ENCODE measurements at places on chromosomes 7 and 10. TPM values are rescaled to one million over a fixed set of nuclear protein-coding genes. Genes with fewer than 3 reads are reported as not detected.
A peak's percentile ranks its signal among the peaks of the same experiment; 100 is the strongest.

GRCh38 chr7:158313931-158314330 is 273.7 kb downstream of the PTPRN2 start:
- peaks cover 6% of the 10 kb centered on the region for H3K27me3 ChIP-seq
- no peak for DNase-seq
- no peak overlapping the region for H3K27ac ChIP-seq
- no peaks in the 10 kb centered on the region for H3K4me1 ChIP-seq

DNA sequence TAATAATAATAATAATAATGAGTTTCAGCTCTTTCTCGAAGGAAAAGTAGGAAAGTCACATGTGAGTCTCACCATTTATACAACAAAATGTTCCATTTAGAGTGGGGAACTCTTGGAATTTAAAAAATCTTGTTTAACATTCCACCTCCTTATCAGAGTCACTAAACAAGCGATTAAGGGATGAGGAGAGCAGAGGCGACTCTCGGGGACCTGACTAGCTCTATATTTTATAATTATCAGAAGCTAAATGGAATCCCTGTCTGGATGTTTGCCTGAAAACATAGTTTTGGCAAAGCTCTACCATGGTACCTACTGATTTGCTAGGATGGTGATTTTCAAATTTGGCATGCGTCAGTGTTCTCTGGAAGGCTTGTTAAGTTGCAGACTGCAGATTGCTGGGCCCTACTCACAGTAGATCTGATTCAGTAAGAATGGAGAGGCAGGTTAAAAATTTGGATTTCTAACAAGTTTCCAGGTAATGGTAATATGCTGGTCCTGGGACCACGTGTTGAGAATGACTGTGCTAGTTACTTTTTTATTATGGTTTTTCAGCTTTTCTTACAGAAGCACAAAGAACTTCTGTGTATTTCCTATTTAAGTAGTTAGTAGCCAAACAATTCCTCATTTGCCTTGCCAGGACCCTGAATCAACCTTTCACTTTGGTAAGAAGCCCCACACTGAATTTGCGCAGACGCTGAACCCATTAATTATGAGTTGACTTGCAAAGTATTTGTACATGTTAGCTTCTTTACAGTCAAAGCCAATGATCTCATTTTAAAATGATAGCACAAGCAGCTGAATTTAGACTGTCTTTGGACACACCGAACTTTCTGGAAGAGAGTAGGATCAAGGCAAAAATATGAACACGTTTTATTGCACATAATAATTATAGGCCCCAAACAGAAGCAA is 39.5 kb downstream of the CPED1 start:
- H3K4me3 ChIP-seq, result no peak overlapping the region
- no peaks in the 10 kb centered on the region for H3K36me3 ChIP-seq
- H3K27ac ChIP-seq, result no peak overlapping the region
- H3K27me3 ChIP-seq, result peaks cover 3% of the 10 kb centered on the region
- peaks cover 7% of the 10 kb centered on the region for H3K4me1 ChIP-seq
- DNase-seq, result no peak

- H3K4me1 ChIP-seq, result no peaks in the 10 kb centered on the region
- no peak overlapping the region for H3K4me3 ChIP-seq
- H3K27ac ChIP-seq, result no peak overlapping the region
- no peaks in the 10 kb centered on the region for H3K36me3 ChIP-seq
- DNase-seq, result no peak
Measured at GRCh38 chr7:151905766-151906165, 28.9 kb upstream of the PRKAG2 start.

DNA sequence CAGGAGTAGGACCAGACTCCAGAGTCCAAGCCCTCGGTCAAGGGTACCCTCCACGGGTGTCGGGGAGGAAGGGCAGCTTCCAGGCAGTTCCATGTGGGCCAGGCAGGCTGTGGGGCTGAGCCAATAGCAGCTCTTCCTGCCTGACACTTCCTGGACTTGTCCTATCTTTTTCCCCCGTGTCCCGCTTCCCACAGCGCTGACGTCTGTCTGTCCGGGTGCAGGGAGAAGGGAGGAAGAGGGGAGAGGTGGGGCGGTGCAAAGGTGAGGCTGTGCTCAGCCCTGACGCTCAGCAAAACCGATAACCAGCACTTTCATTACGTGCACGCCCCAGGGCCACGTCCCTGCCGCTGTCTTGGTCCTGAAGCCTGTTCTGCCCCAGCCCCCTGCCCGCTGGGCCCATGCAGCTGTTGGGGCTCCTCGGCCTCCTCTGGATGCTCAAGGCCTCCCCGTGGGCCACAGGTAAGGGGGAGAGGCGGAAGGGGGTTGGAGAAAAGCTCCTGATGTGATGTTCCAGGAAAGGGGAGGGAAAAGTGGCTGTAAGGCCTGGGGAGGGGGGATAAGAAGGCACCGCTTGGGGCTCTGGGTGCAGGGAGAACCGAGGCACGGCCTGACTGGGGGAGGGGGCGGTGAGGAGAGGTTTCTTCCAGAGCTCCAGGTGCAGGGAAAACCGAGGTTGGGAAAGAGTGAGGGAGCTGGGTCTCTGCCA is at the start of gene MUC3A:
Gene MUC3A, plus strand, starts transcription at position 308 of the 706 bp plus-strand sequence. Its CDS starts 91 bp downstream, at position 399.
- H3K4me1 ChIP-seq, result no peaks in the 10 kb centered on the region
- H3K4me3 ChIP-seq, result no peak within 1 kb of the TSS
- no peaks in the 10 kb centered on the region for H3K36me3 ChIP-seq
- no peak for DNase-seq
- peaks cover 9% of the 10 kb centered on the region for H3K27me3 ChIP-seq

DNA sequence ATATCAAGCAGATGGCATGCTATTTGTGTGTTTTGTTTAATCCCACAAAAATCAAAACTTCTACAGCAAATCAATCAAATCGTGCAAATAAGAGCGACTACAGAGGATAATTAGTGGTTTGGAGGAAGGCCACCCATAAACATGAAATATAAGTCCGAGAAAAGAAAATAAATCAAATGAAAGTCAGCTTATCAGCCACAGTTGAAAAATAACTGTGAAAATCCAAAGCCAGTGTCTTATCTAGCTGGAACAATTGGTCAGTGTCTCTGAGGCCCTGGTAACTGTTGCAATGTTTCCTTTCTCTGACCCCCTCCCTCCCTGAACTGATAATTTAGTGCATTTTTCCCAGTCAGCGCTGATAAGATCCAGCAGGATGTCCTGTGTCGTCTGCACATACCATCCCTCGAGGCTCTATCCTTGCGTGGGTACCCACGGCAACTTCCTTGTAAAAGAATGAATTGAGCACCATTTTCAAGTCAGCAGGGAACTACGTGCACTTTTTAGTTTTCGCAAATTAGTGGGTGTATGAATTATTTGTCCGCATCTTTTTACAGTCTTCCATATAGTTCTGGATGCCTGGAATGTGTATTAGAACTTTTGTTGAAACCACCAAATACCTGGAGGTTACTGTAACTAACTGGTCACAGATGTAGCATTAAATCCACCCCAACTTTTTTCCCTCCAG is 10.8 kb upstream of the JCAD start:
- no peaks in the 10 kb centered on the region for H3K36me3 ChIP-seq
- peaks cover 28% of the 10 kb centered on the region for H3K27me3 ChIP-seq
- DNase-seq, result no peak
- no peaks in the 10 kb centered on the region for H3K4me1 ChIP-seq
- H3K27ac ChIP-seq, result no peak overlapping the region
- no peak overlapping the region for H3K4me3 ChIP-seq

- H3K4me1 ChIP-seq, result no peaks in the 10 kb centered on the region
- no peak overlapping the region for H3K4me3 ChIP-seq
- H3K27me3 ChIP-seq, result peaks cover 2% of the 10 kb centered on the region
- H3K27ac ChIP-seq, result no peak overlapping the region
- no peak for DNase-seq
Measured at GRCh38 chr7:69717221-69717620, 118.9 kb downstream of the AUTS2 start.

- DNase-seq, result peak; percentile 83
- H3K4me1 ChIP-seq, result peaks cover 4% of the 10 kb centered on the region
- H3K4me3 ChIP-seq, result no peak overlapping the region
- H3K27ac ChIP-seq, result no peak overlapping the region
Measured at GRCh38 chr10:110556969-110557601, 10.4 kb upstream of the SMC3 start.

GRCh38 chr10:11326241-11326640 is 285.2 kb downstream of the USP6NL start:
- no peak overlapping the region for H3K4me3 ChIP-seq
- H3K4me1 ChIP-seq, result peaks cover 13% of the 10 kb centered on the region
- DNase-seq, result no peak
- peaks cover 84% of the 10 kb centered on the region for H3K36me3 ChIP-seq

GRCh38 chr10:58807629-58808022 is 295.0 kb downstream of the BICC1 start:
- DNase-seq, result no peak
- H3K4me3 ChIP-seq, result no peak overlapping the region
- no peaks in the 10 kb centered on the region for H3K36me3 ChIP-seq
- no peaks in the 10 kb centered on the region for H3K4me1 ChIP-seq

DNA sequence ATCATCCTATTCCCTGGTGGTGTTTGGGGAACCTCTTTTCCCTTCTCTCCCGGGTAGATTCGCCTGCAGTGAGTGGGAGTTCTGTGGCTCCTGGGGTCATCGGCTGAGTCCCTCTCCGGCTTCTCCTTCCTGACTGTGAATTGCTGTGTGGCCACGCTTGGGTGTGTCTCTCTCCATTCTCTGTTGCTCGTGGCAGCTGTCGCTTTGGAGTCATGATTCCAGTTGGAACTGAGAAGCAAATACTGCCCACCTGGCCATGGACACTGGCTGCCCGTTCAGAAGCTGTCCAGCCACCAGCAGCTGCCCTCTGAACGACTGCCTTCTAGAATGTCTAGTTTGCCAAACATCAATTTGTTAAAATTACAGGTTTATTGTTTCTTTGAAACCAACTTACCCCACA is 23.1 kb upstream of the PITRM1 start:
- no peak overlapping the region for H3K4me3 ChIP-seq
- H3K36me3 ChIP-seq, result no peaks in the 10 kb centered on the region
- peaks cover 63% of the 10 kb centered on the region for H3K27me3 ChIP-seq

DNA sequence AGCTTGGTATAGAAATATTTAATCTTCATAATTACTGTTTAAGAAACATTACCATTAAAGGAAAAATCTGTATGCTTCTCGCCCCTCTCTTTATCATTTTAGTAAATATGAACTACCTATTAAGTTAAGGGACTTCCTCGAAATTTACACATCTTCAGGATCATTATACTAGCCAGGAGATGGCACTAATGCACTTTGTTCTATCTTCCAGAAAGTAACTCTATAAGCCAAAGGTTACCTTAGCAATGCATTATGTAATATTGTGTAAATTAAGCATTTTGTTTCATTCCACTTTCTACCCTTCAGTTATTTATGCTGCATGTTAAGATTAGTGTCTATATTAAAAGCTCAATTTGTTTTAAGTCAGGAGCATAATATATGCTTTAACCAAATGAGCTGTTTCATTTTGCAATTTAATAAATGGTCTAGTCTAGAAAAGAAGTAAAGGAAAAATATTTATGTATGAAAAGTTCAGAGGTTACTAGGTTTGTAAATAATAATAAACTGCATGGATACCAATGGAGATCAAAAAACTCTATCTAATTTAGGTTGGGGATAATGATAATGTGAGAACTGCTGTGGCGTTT is 128.5 kb downstream of the ANKRD7 start:
- H3K27ac ChIP-seq, result no peak overlapping the region
- H3K4me3 ChIP-seq, result no peak overlapping the region
- H3K4me1 ChIP-seq, result no peaks in the 10 kb centered on the region
- no peak for DNase-seq
- H3K36me3 ChIP-seq, result no peaks in the 10 kb centered on the region

DNA sequence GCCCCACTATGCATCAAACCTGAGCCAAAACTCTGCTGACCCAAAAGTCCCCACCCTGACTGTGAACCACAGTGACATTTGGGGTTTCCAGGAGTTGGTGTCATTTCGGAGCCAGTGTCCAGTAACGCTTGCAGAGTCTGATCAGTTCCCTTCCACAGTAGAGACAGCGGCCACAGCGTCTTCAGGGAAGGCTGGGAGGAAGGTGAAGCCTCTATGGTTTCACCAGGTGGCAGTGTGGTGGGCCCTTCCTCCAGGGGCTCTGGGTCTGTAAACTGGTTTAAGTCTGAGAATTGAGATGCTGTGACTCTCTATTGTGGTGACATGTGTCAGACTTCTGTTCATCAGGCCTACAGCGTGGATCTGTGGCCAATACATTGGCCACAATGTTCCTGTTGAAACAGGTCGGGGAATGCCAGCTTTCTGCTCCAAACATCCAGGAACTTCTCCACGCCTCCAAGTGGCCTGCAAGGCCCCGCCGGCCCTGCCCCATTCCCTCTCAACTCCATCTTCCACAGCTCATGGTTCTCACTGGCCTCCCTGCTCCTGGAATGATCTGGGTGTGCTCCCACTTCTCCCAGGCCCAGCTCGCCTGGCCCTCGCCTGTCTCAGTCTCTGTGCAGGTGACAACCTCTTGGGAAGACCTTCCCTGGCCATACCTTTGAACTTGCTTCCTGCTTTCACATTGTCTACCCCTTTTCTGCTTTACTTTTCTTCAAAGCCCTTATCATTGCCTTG is 124.5 kb upstream of the FAM20C start:
- H3K4me1 ChIP-seq, result no peaks in the 10 kb centered on the region
- DNase-seq, result no peak
- no peak overlapping the region for H3K4me3 ChIP-seq
- H3K36me3 ChIP-seq, result no peaks in the 10 kb centered on the region
- no peaks in the 10 kb centered on the region for H3K27me3 ChIP-seq

DNA sequence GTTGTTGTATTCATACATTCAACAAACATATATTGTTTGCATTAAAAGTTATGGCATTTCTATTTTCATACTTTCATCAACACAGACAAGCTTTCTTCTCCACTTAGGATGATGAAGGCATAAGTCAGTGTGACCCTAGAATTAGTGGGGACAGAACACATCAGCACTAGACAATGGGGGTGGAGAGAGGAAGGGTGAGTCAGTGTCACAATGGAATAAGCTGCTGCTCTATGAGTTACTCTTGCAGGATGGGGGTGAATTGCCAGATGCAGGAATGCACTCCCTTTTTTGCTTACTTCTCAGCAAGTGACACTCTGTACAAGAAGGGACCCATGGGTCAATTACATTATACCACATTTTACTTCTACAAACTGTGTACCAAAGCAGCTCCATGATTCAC is 74.0 kb downstream of the DGKI start:
- no peaks in the 10 kb centered on the region for H3K4me1 ChIP-seq
- no peak overlapping the region for H3K4me3 ChIP-seq
- H3K27me3 ChIP-seq, result no peaks in the 10 kb centered on the region
- H3K27ac ChIP-seq, result no peak overlapping the region
- no peaks in the 10 kb centered on the region for H3K36me3 ChIP-seq

RARRES2 gene
- total RNA-seq, result not detected

NACAD gene
- total RNA-seq, result 0.16 TPM

SCIN gene
- not detected for total RNA-seq

AGMO gene
- not detected for total RNA-seq

C10orf105 gene
- 0.73 TPM for total RNA-seq

NPTX2 gene
- not detected for total RNA-seq

PPP1R17 gene
- total RNA-seq, result not detected

LRRTM3 gene
- not detected for total RNA-seq
